ENCODE measurements at places on chromosomes 1 and 21. TPM values are rescaled to one million over a fixed set of nuclear protein-coding genes. Genes with fewer than 3 reads are reported as not detected.

The TRIM46 gene
- 1.1 TPM for total RNA-seq

The PSRC1 gene
- 83.5 TPM for total RNA-seq

The OR2L13 gene
- not detected for total RNA-seq

The CD101 gene
- 1.2 TPM for total RNA-seq

The BSND gene
- total RNA-seq, result not detected

The UMODL1 gene
- total RNA-seq, result not detected

GRCh38 chr1:8343044-8343443 lies 25.1 kb downstream of the SLC45A1 start:
- no peak for DNase-seq

DNA sequence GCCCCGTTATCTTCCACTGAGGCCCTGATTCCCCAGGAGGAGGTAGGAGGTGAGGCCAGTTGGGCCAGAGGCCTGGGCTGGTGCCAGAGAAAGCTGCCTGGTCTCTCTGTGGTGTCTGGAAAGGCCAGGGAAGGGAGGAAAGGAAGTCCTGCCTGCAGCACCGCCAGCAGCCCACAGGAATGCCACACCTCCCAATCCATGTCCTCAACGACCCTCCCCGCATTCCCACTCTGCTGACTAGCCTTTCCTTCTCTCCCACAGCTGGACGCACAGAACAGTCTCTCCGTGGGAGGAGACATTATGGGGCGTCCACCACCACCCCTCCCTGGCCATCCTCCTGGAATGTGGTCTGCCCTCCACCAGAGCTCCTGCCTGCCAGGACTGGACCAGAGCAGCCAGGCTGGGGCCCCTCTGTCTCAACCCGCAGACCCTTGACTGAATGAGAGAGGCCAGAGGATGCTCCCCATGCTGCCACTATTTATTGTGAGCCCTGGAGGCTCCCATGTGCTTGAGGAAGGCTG lies 18.0 kb downstream of the CSF1 start:
- peak; percentile 90 for DNase-seq

DNA sequence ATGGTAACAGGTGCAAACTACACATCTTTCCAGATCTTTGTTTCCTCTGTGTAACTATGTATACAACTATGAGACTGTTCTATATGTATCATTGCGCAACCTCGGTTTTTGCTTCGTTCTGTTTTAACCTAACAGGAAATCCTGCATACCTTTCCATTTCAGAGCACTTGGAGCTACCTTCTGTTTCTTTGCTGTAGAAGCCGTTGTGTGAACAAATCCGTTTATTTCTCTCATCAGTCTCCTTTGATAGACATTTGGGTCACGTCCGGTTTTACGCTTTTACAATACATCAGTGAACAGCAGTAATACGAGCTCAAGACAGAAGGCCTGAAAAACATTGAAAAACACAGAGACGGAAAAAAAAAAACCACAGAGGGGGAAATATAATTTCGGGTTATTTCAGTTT lies 10.5 kb downstream of the ATP5IF1 start:
- DNase-seq, result peak; percentile 31

The KAZN gene
- total RNA-seq, result 6.4 TPM

The L1TD1 gene
- total RNA-seq, result not detected

DNA sequence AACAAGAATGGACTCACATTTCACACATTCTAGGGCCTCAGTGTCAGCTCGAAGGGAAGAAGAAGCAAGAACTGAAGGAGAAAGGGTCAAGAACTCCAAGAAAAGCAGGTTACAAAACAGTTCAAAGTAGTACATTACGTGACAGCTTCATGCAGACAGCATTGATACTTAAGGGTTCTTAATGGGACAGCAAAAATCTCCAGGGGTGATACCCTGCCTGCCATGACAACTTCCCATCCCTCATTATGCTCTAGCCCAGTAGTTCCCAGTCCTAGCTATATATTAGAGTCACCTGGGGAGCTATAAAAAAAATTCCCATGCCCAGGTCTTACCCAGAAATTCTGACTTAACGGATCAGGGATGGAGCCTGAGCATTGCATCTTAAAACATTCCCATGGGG lies 51.2 kb upstream of the PROX1 start:
- no peak for DNase-seq

- no peak for DNase-seq
Measured at GRCh38 chr1:95604771-95605170, 370.8 kb downstream of the RWDD3 start.

GRCh38 chr1:19219451-19219850 lies 9.4 kb upstream of the UBR4 start:
- DNase-seq, result no peak

GRCh38 chr21:41432562-41433460 lies 6.8 kb downstream of the MX1 start:
- DNase-seq, result no peak

- DNase-seq, result no peak
Measured at GRCh38 chr1:203696673-203697072, 68.3 kb upstream of the LAX1 start.

DNA sequence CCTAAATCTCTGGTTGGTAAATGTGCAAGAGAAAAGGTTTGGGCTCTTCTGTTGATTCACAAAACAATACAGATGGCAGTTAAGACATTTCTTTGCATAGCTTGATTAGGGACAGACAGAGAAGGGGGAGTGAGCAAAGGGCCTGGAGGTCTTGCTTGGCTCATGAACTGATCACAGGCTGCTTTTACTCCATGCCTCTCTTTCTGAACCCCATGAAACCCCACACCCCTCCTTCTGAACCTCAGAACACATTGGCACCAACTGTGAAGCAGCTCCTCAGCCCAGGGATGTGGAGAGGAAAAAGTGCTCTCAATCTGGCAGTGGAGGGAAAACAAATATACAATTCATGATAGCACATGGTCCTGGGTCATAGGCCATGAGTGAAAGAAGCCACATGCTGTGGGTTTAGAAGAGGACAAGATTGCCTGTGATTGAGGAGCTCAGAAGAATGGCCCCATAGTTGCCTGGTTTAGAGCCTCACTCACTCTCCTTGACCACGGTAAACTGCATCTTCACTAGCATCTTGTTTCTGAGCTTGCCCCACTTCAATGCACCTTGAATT lies 111.6 kb upstream of the GADD45A start:
- DNase-seq, result no peak

- peak; percentile 45 for DNase-seq
Measured at GRCh38 chr1:23210351-23210785, 6.9 kb downstream of the HTR1D start.

GRCh38 chr1:143652744-143653428 lies 318.9 kb downstream of the FAM72C start:
- no peak for DNase-seq

The BEND5 gene
- total RNA-seq, result 0.39 TPM

Measured in M059J (cell line).